Erythroblast (primary cell): ENCODE measurements at places on chromosomes 5 and 9.

- DNase-seq: peak; percentile 73
Observed at GRCh38 chr9:133374612-133375115, 1.2 kb downstream of the SURF4 start.

GRCh38 chr9:84447305-84447704, 106.7 kb upstream of the SLC28A3 start:
- DNase-seq: no peak

GRCh38 chr9:106560540-106560939, 302.4 kb upstream of the ZNF462 start:
- no peak for DNase-seq

GRCh38 chr9:134957945-134958227, 40.2 kb upstream of the FCN1 start:
- DNase-seq: no peak

GRCh38 chr5:168209244-168209995, 82.0 kb upstream of the WWC1 start:
- DNase-seq: no peak

GRCh38 chr5:75522025-75522424, 10.3 kb downstream of the POLK start:
- no peak for DNase-seq

DNA sequence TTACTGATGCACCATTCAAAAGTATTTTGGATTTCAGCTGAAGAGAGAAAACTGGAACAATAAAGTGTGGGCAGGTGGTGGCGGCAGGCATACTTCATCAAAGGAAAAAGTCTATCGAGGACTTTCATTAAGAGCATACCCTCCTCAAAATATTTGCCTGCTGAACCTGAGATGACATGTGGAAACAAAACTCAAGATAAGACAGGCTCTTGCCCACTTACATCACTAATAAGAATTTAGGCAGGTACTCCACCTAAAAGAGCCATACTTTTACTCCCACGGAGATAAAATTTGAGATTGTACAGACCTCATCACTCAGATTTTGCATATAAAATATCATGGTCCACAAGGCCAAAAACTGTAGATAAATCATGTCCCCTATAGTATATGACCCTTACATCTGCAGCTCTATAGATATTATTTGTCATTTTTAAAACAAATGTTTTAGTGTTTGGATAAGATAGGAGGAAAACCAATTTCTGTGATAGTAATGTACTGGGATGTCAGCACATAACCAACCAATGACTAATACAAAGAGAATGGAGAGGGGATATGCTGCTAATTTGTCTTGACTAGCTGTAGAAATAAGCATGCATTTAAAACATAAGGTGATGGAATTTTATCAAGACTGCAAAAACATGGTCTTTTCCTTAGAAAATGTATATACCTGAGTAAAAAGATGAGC, 730.6 kb upstream of the ZNF608 start:
- DNase-seq: no peak

GRCh38 chr9:123217128-123217654, 51.2 kb downstream of the STRBP start:
- DNase-seq: no peak
